ENCODE measurements at places on chromosomes 6 and 20.
A peak's percentile ranks its signal among the peaks of the same experiment; 100 is the strongest.

- DNase-seq, result no peak
Measured at GRCh38 chr6:25713824-25714223, 40.7 kb upstream of the SLC17A4 start.

GRCh38 chr20:55881204-55881603 is 124.1 kb downstream of the CBLN4 start:
- DNase-seq, result no peak

DNA sequence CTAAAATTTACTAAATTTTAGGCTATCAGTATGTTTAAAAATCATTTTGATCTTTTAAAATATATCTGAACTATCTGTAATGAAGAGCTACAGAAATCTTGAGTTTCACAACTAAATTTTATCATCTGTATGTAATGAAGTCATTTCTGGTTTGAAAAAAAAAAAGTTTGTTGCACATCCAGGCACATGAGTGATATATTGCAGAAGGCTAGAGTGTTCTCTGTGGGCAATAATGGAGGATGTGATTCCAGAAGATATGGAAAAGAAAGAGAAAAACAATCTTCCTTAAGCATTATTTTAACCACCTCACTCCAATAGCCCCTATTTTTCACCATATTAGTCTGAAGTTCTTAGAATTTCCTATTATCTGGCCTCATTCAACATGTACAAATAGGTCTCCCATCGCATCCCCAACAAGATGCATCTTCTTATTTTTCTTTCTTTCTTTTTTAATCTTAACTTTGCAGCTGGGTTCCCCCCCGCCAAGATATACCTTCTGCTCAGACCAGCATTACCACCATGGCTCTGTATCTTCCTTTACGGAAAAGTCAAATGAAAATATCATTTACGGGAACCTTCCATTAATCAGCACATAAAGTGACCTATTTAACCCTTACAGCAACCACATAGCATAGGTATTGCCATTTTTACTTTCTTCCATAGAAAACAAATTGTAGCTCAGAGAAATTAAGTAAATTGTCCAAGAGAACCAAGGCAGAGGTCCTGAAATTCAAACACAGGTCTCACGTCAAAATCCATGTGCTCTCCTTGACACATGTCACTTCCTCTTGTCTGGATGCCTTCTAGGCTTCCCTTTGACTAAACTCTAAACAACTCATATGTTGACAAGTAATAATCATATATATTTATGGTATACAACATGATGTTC is 116.9 kb downstream of the KIF13A start:
- no peak for DNase-seq

GRCh38 chr20:34365765-34366213 is 2.7 kb downstream of the ITCH start:
- no peak for DNase-seq

DNA sequence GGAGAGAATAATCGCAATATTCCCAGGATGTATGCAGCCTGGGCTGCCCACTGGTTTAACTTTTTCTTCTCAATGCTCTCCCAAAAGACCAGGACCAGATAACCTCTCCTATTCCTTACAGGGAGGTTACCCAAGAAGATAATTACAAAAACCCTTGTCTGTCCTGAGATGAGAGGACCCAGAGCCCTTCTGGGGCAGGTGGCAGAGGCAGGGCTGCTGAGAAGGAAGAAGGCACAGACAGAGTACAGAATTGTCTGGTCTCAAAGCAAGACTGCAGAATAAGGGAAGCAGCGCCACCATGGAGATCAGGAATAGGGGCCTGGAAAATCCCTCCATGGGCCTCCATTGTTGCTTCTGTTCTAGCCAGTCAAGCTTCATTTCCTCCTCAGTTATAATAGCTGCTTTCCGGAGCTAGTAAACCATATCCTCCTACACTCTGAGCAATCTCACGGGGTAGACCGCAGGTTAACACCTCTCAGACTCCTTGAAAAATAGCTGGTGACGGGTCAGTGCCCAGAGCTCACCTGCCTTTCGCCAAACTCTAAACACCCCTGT is 463 bp upstream of the HLA-DMB start:
- no peak for DNase-seq

DNA sequence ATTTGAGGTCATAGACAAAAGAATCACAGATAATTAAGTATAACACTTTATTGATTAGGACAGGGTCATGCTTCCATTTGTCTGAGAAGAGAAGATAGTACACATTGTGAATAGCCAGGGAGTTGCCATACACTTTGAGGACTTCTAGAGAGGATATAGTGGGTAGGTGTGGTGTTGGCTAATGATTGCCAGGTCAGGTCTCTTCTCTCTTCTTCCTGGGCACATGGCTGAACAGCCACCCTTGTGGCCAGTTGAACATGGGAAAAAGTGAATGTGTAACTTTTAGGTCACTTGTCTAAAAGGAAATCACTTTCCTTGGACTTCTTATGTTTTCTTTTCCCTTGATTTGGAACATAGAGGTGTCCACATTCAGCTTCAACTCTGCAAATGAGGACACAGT is 772.1 kb upstream of the MAP3K7 start:
- no peak for DNase-seq

DNA sequence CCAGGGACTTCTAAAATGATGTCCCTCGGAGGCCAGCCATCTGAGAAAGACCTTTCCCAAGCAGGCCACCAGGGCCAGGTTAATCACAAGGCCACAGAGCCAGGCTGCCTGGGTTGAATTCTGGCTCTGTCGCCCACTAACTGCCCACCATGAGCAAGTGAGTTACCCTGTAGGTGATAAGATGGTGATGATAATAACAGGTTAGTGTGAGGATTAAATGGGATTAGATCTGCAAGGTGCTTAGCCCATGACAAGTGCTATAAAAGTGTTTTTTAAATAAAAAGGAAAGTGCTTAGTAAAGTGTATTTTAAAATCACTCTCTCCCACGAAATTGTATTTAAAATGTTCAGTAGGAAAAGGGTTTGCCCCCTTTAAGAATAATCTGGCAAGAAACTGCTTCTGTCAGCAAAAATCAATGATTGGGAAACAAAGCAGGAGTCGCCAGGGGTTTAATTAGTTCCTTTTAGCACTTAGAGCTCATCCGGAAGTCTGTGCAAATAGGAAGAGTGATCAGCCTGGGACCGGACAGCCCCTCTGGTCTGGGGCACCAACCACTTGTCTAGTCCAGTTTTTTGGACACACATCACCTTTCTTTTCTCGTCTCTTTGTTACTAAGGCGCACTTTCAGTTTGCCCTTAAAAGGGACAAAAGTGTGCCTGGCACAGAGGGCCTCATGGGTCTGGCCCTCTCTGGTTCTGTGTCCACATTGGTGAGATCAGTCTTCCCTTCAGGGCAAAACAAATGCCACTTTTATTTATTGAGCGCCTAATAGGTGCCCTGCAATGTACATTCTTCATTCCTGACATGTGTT is 150.4 kb downstream of the GRM4 start:
- no peak for DNase-seq

DNA sequence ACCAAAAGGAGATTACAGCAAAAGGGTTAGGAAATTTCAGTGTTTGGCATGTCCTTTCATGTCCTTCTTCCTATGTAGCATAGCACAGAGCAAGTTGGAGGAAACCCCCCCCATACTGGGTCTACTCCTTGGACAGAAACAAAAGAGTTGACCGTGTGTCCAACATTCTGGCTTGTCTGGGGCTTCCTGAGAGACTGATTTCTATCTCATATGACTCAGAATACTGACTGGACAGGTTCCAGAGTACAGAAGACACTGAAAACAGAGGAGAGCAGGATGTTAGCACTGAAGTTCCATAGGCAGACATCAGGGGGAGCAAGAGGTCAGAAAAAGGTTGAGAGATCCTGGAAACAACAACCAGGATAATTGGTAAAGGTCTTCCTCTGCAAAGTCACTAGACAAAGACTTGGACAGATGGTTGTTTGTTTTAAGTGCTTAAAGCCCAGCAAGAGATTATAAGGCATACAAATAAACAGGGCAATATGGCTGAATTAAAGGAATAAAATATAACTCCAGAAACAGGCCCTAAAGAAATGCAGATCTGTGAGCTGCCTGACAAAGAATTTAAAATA is 48.4 kb downstream of the USP49 start:
- DNase-seq, result peak; percentile 67

GRCh38 chr6:79895382-79896074 is 51.8 kb downstream of the ELOVL4 start:
- no peak for DNase-seq

DNA sequence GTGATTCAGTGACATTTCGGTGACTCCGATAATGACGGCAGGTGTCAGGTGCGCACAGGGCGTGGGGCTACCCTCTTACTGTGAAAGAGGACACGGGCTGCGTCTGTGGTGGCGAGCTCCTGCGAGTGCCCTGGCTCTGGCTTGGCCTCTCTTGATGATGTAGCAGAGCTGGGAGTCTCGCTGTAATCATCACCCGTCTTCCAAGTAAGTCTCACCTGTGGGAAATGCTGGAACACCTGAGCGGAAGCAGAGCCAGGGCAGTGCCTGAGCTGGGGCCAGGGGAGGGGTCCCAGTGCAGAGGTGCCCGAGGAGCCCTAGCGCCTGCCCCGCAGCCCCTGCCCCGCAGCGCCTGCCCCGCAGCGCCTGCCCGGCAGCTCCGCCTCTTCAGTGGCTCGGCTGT is 4.8 kb downstream of the OSBPL2 start:
- DNase-seq, result no peak

- DNase-seq, result no peak
Measured at GRCh38 chr6:43776115-43776798, 6.2 kb downstream of the VEGFA start.

DNA sequence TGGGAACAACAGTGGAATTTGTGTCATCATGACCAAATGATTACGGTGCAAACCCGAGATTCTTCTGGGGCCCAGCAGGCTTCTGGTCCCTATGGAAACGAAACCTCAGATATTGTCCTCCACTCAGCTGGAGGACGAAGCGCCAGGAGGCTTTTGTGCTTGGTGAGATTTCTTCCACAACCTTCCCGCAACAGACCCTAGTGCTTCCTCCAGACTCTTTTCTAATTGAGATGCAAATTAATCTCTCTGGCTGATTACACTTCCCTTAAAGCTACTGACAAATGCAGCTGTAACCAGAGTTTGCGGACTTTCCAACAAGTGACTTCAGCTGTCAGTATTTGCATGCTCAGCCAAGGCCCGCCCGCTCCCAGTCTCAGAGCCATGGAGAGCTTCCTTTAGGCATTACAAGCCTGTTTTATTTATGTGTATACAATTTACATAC is 96.0 kb downstream of the INSM1 start:
- no peak for DNase-seq

DNA sequence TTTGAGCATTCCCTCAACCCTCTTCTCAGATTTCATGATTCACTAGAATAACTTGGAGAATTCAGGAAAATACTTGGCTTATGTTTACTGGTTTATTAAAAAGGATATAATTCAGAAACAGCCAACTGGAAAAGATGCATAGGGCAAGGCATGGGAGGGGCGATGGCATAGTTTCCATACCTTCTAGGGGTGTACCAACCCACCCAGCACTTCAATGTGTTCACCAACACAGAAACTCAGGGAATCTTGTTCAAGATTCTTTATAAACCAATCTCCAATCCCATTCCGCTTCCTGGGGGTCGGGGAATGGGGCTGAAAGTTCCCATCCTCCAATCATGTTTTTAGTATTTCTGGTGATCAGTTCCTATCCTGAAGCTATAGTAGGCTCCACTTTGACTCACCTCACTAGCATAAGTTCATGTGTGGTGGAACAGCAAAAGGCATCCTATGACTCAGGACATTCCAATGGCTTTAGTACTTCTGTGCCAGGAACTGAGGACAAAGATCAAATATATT is 164.4 kb downstream of the SIM1 start:
- DNase-seq, result no peak

- peak; percentile 16 for DNase-seq
Measured at GRCh38 chr20:22438926-22439325, 145.4 kb downstream of the FOXA2 start.
